ENCODE measurements at places on chromosomes 2 and 18.

DNA sequence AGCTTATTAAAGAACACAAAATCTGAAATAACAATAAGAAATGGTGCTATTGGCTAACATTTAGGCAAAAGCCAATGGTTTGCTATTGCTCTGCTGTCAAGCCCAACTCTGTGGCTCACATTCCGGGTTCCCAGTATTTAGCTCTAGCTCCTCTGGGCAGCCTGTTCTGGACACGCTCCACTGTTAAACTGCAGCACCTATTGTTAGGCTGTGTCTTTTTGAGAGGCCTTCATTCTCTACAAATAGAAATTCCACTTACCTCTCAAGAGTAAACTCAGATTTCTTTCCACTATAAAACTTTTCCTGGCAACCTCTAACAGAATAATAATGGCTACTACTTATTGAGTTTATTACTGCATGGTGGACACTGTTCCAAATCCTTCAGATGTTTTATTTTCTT is 3.7 kb upstream of the KLHL14 start:
- DNase-seq, result no peak

DNA sequence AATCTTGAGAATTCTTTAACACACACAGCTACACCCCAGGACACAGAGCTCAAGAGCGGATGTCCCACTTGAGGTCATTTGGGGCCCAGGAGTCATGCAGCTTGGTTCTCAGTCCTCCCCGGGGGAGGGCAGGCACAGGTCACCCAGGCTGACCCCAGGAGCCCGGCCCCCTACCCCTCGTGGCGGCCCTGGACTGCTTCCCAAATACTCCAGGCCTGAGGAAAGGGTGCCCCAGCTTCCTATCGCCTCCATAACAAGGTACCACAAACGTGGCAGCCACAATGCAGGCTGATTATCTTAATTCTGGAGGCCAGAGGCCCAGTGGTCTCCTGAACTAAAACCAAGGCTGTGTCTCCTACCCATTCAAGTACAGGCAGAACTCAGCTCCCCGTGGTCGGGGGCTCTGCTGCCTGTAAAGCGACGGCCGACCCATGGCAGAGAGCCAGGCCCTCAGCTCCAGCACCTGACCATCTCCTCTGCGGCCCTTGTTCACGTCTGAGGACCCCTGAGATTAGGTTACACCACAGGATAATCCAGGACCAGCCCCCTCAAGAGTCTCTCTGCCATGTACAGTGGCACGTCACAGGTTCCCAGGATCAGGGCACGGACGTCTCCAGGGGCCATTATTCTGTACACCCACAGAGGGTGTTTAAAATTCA is 10.5 kb downstream of the SLC66A2 start:
- DNase-seq, result no peak

DNA sequence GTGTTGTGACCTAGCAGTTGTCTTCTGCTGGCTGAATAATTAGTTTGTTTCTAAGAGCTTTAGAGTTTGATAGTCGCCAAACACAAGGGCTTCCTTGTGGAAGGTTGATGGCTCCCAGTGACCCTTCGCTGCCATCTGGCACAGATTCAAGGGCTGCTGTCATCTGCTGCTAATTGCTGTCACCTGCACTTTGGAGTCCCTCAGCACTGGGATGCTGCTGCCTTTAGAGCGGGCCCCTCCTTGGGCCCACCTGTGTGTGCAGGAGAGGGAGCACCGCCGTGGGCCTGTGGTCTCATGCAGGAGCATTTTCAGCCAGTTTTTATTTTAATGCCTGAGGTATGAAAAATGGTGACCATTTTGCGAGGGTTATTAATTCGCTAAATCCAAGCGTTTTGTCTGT is 154.0 kb upstream of the NFATC1 start:
- DNase-seq, result no peak

DNA sequence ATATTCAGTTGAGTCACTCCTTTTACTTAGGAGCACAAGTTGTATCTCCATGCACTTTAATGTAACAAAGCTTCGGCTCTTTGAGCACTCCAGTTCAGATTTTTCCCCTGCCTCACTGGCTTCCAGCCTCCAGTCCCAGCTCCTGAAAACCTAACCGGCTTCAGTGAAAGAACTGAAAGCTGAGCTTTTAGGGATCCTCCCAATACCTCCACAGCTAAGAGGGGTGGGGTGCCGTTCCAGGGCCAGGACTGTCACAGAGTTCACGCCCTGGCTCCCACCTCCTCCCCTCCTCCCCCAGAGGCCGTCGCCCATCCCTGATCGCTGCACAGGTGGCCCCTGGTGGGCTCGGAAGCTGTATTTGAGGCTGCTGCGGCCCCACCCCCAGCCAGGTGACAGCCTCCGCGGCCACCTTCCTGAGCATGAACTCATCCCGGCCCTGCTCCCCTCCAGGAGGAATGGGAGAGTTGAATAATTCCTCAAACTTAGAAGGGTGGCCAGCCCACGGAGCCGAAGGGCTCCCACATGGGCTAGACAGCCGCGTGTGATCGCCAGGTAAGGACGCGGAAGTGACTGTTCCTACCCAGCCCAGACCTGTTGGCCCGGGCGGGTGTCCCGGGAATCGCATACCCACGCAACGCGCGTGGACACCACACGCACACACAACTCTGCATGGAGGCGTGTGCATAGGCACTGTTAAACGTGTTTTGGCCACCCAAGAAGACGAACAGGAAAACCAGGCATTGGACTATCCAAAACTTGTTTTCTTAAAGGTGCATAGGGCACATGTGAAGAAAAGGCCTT is 1.8 kb downstream of the MYO5B start:
- peak; percentile 9 for DNase-seq

DNA sequence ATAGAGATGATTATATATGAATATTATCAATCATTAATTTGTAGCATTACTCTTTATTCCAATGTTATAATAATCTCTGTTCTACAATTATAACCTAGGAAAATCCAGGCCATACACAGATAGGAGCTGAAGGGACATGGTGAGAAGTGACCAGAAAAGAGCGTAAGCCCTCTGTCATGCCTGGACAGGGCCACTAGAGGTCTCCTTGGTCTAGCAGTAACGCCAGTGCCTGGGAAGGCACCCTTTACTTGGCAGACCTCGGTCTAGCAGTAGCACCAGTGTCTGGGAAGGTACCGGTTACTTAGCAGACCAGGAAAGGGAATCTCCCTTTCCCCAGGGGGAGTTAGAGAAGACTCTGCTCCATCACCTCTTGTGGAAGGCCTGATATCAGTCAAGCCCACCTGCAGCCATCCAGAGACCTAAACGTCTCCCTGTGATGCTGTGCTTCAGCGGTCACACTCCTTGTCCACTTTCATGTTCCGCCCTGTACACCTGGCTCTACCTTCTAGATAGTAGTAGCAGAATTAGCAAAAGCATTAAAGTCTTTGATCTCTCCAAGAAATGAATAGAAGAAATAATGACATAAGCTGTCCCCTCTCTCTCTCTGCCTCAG is 447.5 kb upstream of the FSIP2 start:
- peak; percentile 16 for DNase-seq

GRCh38 chr2:230492107-230492506 is 76.1 kb downstream of the SP100 start:
- DNase-seq, result no peak

GRCh38 chr2:216235462-216235861 is 126.3 kb downstream of the XRCC5 start:
- no peak for DNase-seq

GRCh38 chr2:26588576-26588975 is 52.6 kb downstream of the CIB4 start:
- no peak for DNase-seq

DNA sequence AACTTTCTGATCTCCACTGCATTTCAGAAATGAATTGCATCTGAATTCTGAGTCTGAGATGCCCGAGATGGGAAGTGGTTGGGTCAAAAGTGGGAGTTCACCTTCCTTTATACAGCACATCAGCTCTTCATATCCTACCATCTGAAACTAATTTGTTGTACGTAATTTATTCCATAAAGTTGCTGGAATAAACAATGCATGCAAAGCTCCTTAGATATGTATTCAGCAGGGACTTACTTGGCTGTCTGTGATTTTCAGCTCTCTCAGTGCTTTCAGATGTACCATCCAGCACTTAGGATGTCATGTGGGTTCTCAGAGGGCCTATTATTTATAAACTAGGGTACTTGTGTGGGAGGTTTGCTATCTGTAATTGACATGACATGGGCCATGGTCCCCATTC is 46.9 kb upstream of the EFEMP1 start:
- DNase-seq, result no peak

- no peak for DNase-seq
Observed at GRCh38 chr2:164127971-164128527, 392.2 kb upstream of the FIGN start.

DNA sequence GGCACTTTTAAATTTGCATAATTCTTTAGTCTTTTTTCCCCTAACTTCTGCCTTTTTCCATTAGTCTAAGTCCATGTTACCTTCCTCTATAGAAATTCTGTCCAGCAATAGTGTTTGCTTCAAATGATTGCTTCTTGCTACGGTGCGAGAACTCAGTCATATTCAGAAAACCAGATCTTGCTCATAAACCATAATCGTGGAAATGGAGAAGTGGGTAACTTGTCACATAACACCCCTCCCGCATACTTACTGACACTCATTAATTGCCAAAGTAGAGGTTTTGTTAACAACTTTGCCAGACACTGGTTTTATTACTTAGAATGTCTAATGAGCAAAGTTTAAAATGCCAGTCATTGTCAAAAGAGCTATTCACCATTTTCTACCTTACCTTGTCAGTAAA is 94.3 kb upstream of the TWSG1 start:
- DNase-seq, result no peak

- DNase-seq, result no peak
Observed at GRCh38 chr2:239889641-239890121, 135.5 kb downstream of the NDUFA10 start.

GRCh38 chr2:142863485-142863961 is 13.9 kb upstream of the KYNU start:
- no peak for DNase-seq

DNA sequence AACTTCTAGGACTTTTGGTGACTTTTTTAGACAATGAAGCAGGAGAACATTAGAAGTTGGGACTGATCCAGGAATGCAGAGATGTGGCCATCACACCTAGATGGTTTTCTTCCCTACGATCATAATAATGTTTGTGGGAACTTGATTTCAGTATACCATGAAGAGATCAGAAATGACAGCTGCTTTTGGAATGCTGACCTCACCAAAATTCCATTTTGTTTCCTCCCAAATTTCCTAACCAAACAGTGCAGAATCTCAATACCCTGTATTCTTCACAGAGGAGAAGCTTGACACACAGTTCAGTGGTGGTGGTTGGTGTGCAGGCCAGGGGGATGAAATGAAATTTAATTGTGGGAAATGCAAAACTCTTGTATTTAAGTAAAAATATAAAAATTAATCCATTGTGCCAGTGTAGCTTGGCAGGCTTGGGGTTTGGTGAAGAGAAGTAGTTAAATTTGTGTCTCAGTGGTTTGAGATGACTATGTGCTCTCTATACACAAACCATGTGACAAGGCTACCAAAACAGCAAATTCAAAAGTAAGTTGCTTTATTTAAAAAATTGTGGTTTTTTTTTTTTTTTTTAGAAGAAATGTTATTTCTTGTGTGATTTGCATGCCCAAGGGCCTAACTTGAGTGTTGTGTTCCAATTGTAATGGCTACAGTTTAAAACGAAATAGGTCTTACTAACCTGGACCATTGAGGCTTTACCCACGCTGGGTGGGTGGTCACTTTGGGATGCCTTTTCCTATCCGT is 252.4 kb downstream of the LPIN1 start:
- DNase-seq, result no peak

GRCh38 chr2:112010751-112011150 is 44.3 kb upstream of the TMEM87B start:
- DNase-seq, result no peak

DNA sequence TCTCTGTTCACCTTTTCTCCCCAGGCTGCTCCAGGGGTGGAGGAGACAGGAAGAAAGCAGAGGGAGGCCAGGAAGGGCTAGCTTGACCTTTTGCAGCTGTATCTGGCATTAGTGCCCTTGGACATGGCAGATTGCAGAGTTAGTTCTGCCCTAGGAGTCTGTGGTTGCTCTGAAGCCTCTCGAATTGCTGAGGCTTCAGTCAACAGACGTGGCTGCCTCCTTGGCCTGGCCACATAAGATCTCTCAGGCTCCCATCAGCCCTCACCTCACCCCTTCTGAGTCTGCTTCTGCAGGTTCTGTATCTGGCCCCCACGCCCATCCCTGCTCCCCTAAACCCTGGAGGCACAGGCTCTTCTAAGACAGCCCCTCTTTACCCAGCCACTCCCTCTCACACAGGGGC is 18.2 kb upstream of the PLB1 start:
- DNase-seq, result no peak

- no peak for DNase-seq
Observed at GRCh38 chr2:44131177-44131576, 37.5 kb upstream of the PPM1B start.

DNA sequence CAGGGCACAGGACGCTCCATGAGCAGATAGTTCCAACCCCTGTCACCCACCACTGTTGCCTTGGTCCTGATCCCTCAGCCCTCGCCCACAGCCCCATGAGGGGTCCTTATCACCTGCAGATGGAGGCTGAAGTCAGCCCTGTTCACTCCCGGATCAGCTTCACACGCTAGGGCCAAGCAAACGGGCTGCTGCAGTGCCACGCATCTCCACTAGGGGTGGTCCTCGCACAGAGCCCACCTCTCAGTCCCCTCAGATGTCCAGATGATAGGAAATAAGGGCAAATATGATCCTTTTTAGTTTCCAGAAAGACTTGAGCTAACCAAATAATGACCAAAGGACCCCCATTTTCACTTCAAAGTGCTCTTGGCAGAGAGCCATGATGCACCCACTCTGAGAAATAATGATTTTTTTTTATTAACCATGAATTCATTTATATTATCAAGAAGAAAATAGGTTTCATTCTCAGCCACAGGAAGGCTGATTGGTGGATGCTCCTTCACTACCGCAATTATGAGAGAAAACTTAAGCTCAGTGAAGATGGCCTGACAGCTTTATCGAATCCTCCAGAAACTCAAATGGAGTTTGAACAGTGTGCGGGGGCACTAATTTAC is 71.9 kb upstream of the KLHL29 start:
- no peak for DNase-seq

DNA sequence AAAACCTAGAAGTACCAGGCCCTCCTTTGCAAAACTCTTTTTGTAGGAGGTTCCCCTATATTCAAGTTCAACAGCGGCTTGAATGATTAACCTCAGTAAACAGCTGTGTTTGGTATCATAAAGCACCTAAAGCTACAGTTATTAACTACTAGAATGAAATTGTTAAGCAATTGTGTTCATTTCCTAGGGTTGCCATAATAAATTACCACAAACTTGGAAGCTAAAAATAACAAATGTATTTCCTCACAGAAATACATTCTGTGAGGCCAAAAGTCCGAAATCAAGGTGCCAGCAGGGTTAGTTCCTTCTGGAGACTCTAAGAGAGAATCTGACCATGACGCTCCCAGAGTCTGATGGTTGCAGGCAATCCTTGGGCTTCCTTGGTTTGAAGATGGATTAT is 202.1 kb upstream of the ACVR2A start:
- DNase-seq, result no peak

GRCh38 chr2:44746856-44747615 is 194.5 kb upstream of the SIX3 start:
- DNase-seq, result no peak

GRCh38 chr18:45774065-45774521 is 50.1 kb downstream of the SLC14A1 start:
- peak; percentile 78 for DNase-seq

Measured in SW480 (cell line).